ENCODE measurements at places on chromosomes 1 and 21.

GRCh38 chr1:224245188-224245587 lies 62.1 kb downstream of the DEGS1 start:
- no peak for DNase-seq

DNA sequence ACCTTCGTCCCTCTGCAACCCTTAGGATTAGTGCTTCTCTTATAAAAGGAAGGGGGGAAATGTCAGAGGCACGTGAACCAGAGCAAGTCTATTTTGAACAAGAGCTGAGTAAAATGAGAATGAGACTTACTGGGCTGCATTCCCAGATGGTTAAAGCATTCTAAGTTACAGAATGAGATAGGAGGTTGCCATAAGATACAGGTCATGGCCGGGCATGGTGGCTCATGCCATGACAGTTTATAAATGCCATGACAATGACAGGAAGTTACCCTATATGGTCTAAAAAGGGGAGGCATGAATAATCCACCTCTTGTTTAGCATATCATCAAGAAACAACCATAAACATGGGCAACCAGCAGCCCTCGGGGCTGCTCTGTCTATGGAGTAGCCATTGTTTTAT lies 2.5 kb upstream of the AQP10 start:
- DNase-seq: no peak

DNA sequence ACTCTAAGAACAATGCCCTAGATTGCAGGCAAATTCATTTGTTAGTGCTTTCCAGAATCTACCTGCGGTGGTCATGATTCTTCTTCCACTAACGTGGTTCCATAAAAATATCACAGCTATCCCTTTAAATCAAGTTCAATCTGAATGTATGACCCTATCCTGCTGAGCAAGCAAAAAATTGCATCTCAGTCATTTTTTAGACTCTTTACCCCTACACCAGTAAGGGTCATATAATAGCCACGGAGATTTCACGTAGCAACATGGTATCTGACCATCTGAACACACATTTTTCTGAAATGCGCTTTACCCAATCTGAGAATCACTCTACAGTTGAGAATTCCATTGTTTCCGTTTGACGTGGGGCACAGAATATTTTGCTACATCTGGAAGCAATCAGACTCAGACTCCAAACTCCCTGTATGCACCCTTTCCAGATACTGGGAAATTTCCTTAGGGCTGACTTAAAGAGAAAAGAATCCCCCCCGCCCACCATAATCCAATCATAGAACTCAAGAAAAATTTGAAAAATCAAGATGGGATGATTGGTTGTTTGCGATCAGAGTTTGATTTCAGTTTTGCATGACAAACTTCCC lies 699.2 kb upstream of the ZP4 start:
- no peak for DNase-seq

GRCh38 chr21:36436829-36437744 lies 42.8 kb downstream of the CLDN14 start:
- no peak for DNase-seq

- DNase-seq: no peak
Measured at GRCh38 chr1:78301141-78301540, 189.6 kb upstream of the PTGFR start.

DNA sequence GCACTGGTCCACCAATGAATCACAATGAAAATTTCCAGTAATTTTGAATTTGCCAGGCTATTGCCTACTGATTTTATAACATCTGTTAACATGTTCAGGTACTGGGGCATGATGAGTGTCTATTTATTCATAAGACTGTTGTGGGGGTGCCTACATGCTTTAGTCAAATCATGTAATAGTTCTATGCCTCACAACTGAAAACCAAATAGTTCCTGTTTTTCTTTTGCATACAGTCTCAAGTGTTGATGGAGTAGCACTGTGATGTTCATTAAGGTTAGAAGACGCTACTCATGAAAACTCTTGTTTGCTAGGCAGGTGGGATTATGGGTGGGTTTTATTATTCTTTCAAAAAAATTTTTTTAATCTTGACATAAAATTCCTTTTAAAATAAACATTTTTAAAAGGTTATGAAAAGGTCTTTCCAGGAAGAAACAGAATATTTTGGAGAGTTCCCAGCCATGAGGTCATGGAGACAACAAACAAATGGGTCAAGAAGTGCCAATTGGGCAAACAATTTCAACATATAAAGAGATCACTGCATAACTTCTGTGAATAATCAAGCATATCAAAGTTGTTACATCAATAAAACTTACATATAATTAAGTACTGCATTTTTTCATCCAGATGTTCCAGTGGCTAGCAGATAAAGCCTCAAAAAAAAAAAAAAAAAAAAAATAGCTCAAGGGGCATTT lies 40.2 kb upstream of the NHLH2 start:
- DNase-seq: no peak

DNA sequence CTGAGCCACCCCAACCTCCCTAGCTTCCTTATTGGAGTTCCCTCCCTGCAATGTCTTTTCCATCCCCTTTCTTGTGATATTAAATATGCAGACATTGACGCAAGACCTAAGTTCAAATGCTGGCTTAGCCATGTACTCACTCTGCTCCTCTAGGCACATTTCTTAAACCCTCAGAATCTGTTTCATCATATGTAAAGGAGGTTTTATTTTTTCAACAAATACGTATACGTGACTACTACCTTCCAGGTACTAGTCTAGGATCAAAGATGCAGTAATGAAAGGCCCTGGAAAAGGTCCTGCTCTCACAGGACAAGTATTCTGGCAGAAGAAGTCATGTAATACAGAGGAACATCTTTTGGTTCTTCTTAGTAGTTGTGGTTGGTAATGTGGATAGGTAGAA lies 98.6 kb downstream of the SIPA1L2 start:
- DNase-seq: no peak

- peak; percentile 34 for DNase-seq
Measured at GRCh38 chr1:179955287-179955680, 674 bp downstream of the CEP350 start.

DNA sequence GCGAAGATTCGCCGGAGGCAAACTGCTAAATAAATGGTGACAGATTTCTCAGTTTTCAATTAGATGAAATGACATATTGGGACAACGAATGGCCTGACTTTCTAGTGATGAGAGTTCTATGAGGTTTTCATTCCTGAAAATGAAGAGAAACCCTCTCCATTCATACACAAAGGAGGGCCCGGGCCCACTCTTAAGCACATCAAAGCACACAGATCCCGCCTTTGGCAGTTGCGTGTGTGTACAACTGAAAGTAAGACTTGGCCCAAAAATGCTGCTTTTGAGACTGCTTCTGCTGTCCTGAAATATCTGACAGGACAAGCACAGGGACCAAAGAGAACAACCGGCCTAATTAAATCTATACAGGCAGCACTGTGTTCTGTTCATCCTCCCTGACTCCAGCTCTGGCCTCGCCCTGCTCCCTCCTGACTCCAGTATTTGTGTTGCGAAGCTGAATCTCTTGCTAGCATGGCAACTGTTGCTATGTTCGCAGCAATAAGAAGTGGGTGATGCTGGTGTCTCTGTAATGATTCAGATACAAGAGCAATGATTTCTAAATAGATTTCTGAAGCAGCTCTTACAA lies 7.4 kb downstream of the LRRC53 start:
- DNase-seq: no peak

GRCh38 chr1:23791516-23792047 lies 637 bp downstream of the LYPLA2 start:
- DNase-seq: peak; percentile 26

GRCh38 chr21:33966324-33966949 lies 50.8 kb upstream of the ATP5PO start:
- DNase-seq: no peak

GRCh38 chr1:211468595-211468994 lies 23.4 kb downstream of the RD3 start:
- no peak for DNase-seq

DNA sequence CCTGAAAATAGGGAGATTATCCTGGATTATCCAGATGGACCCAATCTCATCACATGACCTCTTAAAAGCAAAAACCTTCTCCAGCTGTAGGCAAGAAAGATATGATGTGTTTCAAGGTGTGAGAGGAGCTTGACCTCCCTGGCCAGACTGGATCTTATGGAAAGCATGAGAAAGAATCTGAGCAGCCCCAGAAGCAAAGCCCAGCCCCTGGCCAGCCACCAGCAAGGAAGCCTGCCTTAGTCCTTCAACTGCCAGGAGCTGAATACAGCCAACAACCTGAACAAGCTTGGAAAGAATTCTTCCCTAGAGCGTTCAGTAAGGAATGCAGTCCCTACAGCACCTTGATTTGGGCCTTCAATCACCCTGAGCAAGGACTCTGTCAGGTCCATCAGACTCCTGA lies 375.0 kb upstream of the CHRM3 start:
- no peak for DNase-seq

- DNase-seq: no peak
Measured at GRCh38 chr1:233982827-233983518, 78.5 kb downstream of the SLC35F3 start.

DNA sequence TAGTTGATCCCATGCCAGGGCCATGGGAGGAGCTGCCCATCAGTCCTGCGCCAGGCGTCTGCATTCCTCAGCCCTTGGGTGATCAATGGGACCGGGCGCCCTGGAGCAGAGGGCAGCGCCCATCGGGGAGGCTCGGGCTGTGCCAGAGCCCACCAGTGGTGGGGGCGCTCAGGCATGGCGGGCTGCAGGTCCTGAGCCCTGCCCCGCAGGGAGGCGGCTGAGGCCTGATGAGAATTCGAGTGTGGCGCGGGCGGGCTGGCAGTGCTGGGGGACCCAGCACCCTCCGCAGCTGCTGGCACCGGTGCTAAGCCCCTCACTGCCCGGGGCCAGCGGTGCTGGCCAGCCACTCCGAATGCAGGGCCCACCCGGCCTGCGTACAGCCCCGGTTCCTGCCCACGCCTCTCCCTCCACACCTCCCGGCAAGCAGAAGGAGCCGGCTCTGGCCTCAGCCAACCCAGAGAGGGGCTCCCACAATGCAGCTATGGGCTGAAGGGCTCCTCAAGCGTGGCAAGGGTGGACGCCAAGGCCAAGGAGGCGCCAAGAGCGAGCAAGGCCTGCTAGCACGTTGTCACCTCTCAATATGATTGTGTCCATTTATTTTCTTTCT lies 238.1 kb upstream of the OLFM3 start:
- DNase-seq: no peak

DNA sequence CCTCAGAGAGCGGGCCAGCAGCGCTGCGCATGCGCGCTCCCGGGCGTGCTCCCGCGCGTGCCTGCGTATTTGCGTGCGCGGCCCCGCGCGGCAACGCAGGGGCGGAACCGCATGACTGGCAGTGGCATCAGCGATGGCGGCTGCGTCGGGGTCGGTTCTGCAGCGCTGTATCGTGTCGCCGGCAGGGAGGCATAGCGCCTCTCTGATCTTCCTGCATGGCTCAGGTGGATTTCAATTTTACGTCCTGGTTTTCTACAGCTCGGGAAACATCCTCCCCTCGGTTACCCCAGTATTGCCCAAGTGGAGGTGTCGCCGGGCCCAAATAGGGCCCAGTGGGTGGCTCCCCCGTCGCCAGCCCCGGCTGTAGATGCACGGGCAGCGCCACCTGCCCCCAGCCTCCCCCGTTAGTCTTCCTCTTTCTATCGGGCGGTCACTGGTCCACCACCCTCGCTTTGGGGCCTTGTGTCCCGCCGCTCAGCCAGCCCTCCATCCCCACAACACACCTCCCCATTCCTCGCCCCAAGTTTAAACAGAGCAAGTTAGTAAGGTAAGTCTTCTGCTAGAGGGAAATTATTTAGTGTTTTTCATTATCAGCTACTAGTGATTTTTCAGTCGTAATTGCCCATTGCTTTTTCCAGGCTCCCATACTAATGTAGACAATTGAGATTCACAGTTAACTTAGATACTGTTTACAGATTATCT lies at the start of gene LYPLAL1:
Gene LYPLAL1 (plus strand): TSS at position 121 of the 702 bp plus-strand sequence. CDS start 13 bp downstream, at position 134.
- DNase-seq: peak; percentile 75

DNA sequence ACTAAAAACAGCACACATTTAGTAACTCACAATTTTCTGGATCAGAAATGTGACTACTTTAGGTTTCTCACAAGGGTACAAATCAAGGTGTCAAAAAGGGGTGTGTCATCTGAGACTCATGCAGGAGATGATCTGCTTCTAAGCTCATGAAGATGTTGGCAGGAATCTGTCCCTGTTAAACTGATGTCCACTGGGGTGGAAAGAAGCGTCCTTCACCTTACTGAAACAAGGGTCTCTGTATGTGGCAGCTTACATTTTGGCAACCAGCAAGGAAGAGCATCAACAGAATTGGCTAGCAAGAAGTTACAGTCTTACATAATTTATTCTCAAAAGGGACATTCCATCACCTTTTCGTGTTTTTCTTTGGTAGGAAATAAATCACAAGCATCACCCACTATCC lies 1223.8 kb downstream of the AMY1C start:
- DNase-seq: no peak

DNA sequence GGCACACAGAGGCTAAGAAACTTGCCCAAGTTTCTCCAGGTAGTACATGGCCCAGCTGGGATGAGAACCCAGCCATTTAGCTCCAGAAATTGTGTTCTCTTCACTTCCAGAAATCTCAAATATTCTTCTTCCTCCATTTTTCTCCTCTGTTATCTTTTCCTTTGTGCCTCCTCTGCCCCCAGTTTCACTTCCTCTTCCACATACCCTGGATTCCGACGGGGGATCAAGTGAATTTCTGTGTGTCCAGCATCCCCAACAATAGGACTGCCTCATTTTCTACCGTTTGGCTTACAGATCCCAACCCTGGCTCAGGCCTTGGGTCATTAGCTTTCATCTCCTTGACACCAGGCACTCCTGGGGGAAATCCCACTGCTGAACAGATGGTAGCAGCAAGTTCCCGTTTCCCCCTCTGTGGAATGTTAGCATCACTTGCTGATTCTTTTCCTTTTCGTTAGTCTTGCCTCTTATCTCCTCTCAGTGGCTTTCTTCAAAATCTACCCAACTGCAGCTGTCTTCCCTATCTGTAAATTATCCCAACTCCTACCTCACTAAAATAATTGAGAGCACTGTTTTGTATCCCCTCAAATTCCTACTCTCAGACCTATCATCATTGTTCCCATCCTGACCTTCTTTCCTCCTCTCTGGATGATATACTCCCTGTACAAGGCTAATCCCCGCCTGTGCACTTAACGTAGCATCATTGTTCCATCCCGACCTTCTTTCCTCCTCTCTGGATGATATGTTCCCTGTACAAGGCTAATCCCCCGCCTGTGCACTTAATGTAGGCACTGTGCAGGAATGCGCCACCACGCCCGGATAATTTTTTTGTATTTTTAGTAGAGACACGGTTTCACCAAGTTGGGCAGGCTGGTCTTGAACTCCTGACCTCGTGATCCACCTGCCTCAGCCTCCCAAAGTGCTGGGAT lies 36.5 kb downstream of the SCCPDH start:
- no peak for DNase-seq

DNA sequence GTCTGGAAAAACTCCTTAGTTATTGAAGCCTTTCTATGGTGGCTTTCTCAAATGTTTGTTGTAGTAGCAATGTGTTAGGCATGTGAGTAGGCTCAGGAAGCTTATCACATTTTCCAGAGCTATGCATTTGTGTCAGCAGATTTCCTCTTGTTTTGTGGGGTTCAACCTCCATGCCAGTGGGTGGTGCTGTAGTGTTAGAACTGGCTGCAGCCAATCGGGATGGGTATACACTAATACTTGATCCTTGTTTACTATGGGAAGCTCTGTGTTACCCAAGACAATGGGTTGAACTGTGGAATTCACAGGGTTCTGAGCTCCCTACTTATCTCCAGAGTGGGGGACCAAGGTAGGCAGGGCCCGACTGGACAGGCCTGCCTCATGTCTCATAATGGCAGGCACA lies 348.5 kb upstream of the ADAMTS5 start:
- DNase-seq: no peak

- peak; percentile 54 for DNase-seq
Measured at GRCh38 chr1:16249596-16250241, 12.7 kb upstream of the CPLANE2 start.

- no peak for DNase-seq
Measured at GRCh38 chr1:173489149-173489600, 12.0 kb downstream of the PRDX6 start.

- DNase-seq: no peak
Measured at GRCh38 chr1:77642196-77642595, 40.3 kb downstream of the ZZZ3 start.

Measured in DMS79 treated with DMSO at 0.1 percent for 48 hours (cell line).